Panc1 (cell line): ENCODE measurements at places on chromosomes 2 and 18. TPM values are rescaled to one million over a fixed set of nuclear protein-coding genes. Genes with fewer than 3 reads are reported as not detected.

DNA sequence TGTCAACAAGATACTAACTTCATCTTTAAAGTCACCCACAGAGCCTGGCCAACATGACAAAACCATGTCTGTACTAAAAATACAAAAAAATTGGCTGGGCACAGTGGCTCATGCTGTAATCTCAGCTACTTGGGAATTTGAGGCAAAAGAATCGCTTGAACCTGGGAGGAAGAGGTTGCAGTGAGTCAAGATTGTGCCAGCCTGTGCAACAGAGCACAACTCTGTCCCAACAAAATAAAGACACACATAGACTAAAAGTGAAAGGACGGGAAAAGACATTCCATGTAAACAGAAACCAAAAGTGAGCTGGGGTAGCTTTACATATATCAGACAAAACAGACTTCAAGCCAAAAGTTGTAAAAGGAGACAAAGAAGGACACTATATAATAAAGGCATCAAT, 34.8 kb downstream of the USP34 start:
- peaks cover 22% of the 10 kb centered on the region for H3K4me1 ChIP-seq
- no peak for DNase-seq
- no peak overlapping the region for H3K4me3 ChIP-seq
- H3K27me3 ChIP-seq = no peaks in the 10 kb centered on the region

DNA sequence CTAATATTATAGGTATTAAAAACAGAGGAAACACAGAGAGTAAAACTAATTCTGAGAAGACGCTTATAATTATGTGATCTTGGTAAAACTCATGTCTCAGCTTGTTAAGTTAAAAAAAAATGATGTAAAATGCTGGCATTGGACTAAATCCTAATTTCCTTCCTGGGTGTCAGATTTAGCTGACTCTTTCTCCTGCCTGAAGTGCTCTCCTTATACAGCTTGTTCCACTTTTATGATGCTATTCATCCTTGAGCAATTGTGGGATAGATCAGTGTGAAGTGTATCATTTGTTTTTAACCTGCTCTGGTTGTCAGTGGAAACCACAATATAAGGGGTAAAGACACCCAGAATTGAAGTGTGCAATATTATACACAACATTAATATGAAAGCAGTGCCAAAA, 84.9 kb downstream of the EFEMP1 start:
- no peaks in the 10 kb centered on the region for H3K36me3 ChIP-seq
- no peak for DNase-seq
- H3K27ac ChIP-seq = peak overlapping the region; percentile 62; the same call in 1 of the 2 replicates
- peaks cover 19% of the 10 kb centered on the region for H3K4me1 ChIP-seq
- H3K27me3 ChIP-seq = no peaks in the 10 kb centered on the region

- no peak for DNase-seq
- H3K27ac ChIP-seq = no peak overlapping the region
- H3K4me3 ChIP-seq = no peak overlapping the region
- no peaks in the 10 kb centered on the region for H3K36me3 ChIP-seq
These were observed 71.2 kb downstream of the CTAGE1 start for GRCh38 chr18:22346401-22346952.

- peaks cover 3% of the 10 kb centered on the region; the same call in 1 of the 2 replicates for H3K4me1 ChIP-seq
- H3K27me3 ChIP-seq = no peaks in the 10 kb centered on the region
- DNase-seq = no peak
- no peak overlapping the region for H3K27ac ChIP-seq
- H3K4me3 ChIP-seq = no peak overlapping the region
- no peaks in the 10 kb centered on the region for H3K36me3 ChIP-seq
These were observed 72.2 kb upstream of the THUMPD2 start for GRCh38 chr2:39851251-39851650.

- peak overlapping the region; percentile 67 for H3K27ac ChIP-seq
- peaks cover 12% of the 10 kb centered on the region for H3K4me1 ChIP-seq
- DNase-seq = no peak
- H3K36me3 ChIP-seq = no peaks in the 10 kb centered on the region
- H3K27me3 ChIP-seq = no peaks in the 10 kb centered on the region
These were observed 209.9 kb downstream of the ARL4C start for GRCh38 chr2:234286956-234287355.

DNA sequence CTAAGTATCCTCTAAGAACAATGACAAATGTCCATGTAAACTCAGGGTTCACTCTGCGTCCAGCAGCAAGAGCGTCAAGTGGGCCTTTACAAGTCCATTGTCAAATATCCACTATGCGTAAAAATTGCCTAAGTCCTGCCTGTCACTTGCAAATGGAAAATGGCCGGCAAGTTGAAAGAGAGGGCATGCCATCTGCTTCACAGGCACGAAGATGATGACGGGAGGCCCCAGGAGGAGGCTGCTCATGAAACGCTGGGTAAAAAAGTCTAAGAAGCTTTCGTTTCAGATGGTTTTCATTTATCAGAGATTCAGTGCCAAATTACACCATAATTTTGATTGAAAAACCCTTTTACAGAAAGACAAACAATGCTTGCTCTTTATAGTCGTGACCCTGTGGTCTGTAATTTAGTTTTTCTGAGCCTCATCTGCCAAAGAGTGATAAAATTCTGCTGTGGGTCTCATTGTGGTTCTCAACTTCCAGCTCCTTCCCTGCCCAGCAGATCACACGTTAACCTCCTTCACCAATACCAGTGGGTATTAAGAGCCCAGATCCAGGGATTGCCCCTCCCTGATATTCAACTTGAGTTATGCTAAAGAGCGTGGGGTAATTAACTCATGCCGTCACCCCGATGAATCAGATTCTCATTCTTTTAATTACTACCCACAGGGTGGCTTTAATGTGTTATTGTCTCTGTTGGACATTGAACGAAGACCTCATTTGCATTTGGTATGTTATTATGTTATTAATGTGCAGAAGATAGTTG, 160.2 kb upstream of the ALKAL2 start:
- H3K4me3 ChIP-seq = no peak overlapping the region
- H3K4me1 ChIP-seq = no peaks in the 10 kb centered on the region
- no peak for DNase-seq
- no peaks in the 10 kb centered on the region for H3K27me3 ChIP-seq
- H3K27ac ChIP-seq = no peak overlapping the region

GRCh38 chr18:1412655-1413322, 508.1 kb downstream of the ADCYAP1 start:
- H3K27ac ChIP-seq = no peak overlapping the region
- no peaks in the 10 kb centered on the region for H3K4me1 ChIP-seq
- no peak overlapping the region for H3K4me3 ChIP-seq
- H3K36me3 ChIP-seq = no peaks in the 10 kb centered on the region
- no peaks in the 10 kb centered on the region for H3K27me3 ChIP-seq

DNA sequence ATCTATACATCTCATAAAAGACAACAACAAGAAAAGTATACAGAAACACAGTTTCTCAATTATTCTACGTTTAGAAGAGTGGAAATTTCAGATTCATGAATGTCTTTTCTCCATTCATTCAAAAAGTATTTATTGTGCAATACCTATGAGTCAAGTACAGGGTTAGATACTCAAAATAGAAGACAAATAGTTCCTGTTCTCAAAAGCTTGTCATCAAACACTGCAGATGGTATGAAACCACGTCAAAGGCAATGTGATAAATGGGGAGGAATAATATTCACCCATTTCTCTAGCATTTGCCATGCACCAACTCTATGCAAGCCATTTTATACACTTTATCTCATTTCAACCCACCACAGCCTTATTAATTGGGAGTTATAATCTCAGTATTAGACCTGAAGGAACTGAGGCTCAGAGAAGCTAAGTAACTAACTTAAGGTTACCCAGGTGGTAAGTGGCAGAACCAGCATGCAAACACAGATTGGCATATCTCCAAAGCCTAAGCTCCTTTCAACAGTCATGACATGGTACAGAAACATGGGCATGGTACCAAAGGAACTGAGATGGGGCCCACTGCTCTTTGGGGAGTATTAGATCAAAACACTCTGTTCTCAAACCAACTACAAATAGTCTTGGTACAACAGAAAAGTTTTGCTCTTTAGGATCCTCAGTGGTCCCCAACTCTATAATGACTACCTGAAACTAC, 67.2 kb upstream of the NPAS2 start:
- peaks cover 3% of the 10 kb centered on the region for H3K4me1 ChIP-seq
- no peaks in the 10 kb centered on the region for H3K27me3 ChIP-seq
- no peak overlapping the region for H3K27ac ChIP-seq
- H3K4me3 ChIP-seq = no peak overlapping the region

DNA sequence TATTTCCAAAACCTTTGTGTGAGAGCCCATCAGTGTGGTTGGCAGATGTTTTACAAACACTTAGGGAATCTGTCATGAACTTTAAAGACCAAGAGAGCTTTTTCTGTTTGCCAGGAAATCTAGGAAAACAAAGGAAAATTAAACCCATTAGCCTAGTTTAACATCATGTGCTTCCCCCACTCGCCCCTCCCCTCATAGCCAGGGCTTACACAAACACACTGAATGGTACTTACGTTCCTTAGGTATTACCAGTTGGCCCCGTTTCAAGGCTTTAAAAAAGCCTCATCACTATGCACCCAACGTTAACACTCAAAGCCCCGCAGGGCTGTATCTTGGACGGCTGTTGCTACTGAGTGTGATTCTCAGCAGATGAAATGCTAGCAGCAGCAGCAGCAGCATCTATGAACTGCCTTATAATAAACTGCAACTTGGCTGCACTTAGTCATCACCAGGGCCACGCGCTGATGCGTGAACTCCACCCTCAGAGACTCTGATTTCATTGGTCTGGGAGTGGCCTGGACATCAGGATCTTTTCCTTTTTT, 20.1 kb upstream of the TTC39C start:
- H3K36me3 ChIP-seq = no peaks in the 10 kb centered on the region
- H3K27me3 ChIP-seq = peaks cover 5% of the 10 kb centered on the region

- H3K4me3 ChIP-seq = no peak overlapping the region
- H3K36me3 ChIP-seq = no peaks in the 10 kb centered on the region
- DNase-seq = no peak
- H3K4me1 ChIP-seq = no peaks in the 10 kb centered on the region
- H3K27me3 ChIP-seq = no peaks in the 10 kb centered on the region
These were observed 189.4 kb downstream of the GPD2 start for GRCh38 chr2:156625360-156626170.

GRCh38 chr18:48842259-48843061, 108.3 kb downstream of the SMAD7 start:
- no peak overlapping the region for H3K4me3 ChIP-seq
- H3K27me3 ChIP-seq = no peaks in the 10 kb centered on the region
- no peak for DNase-seq

DNA sequence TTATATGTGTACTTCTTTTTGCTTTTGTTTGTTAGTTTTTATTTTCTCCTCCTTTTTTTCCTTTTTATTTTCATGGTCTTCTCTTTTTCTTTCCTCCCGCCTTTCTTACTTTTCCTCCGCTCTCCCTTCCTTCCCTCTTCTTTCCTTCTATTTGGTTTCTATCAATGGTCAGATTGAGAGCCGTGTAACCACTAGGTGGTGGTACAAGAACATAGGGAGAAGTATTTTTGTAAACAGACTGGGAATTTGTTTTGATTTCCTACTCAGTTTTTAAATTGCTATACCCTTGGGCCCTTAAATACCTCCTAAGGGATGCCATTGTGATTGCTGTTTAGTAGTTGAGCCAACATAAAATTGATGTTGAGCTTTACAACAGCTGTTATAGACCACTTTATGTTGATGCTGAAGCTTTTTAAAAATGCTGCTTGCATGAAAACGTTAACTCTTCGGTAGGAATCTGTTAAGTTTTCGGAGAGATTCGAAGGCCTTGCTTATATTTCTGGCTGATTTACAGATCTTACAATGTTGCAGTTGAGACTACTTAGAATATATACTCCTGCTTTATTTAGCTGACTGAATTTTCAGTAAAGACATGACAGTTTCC, 124.2 kb downstream of the UBE2E3 start:
- H3K27me3 ChIP-seq = no peaks in the 10 kb centered on the region
- H3K4me1 ChIP-seq = peaks cover 11% of the 10 kb centered on the region
- H3K27ac ChIP-seq = no peak overlapping the region
- H3K36me3 ChIP-seq = no peaks in the 10 kb centered on the region
- DNase-seq = peak; percentile 52
- no peak overlapping the region for H3K4me3 ChIP-seq

DNA sequence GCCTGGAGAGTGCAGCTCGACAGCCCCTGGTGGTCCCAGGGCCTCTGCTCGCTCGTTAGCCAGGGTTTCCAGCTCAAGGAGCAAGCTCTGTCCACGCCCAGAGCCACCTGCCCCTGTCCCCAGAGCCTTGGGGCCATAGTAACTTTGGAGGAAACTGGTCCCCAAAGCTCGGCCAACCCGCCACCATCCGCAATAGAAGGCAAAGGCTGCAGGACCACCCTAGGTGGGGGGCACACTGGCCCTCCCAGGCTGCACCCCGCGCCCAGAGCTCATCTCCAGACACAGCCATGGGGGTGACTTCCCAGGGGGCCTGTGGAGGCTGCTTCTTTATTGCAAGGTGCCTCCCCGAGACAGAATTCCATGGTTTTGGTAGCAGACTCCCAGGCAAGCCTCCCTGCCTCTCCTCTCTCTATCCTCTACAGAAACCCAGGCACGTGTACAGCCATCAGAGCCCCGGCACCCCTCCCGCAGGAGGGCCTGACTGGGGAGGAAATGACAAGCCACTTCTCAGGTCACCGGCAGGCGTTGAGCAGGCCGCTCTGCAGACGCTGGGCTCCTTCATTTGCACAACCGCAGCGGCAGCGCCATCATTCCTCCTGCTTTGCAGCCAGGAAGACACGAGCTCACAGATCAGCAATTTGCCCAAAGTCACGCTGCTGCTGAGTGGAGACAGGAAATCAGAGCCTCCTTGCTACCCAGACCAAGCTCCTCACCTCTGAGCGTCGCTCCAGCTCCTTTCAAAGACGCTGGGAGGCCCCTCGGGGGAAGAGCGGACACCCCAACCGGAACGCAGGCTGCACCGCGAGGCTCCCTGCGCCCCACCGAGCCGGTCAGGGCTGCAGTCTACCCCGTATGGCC, 80.2 kb downstream of the NDUFA10 start:
- DNase-seq = no peak
- H3K4me3 ChIP-seq = no peak overlapping the region
- H3K27me3 ChIP-seq = no peaks in the 10 kb centered on the region
- no peak overlapping the region for H3K27ac ChIP-seq
- no peaks in the 10 kb centered on the region for H3K4me1 ChIP-seq

- no peaks in the 10 kb centered on the region for H3K4me1 ChIP-seq
- no peaks in the 10 kb centered on the region for H3K36me3 ChIP-seq
- H3K27me3 ChIP-seq = no peaks in the 10 kb centered on the region
- no peak overlapping the region for H3K4me3 ChIP-seq
- H3K27ac ChIP-seq = no peak overlapping the region
These were observed 25.3 kb upstream of the TNS1 start for GRCh38 chr2:218028189-218028495.

The SSB gene
- total RNA-seq = 119 TPM

GRCh38 chr18:44458777-44459176, 221.9 kb upstream of the SETBP1 start:
- no peak overlapping the region for H3K27ac ChIP-seq
- no peaks in the 10 kb centered on the region for H3K36me3 ChIP-seq
- no peaks in the 10 kb centered on the region for H3K27me3 ChIP-seq
- H3K4me1 ChIP-seq = no peaks in the 10 kb centered on the region
- no peak overlapping the region for H3K4me3 ChIP-seq
